ENCODE measurements at places on chromosomes 5 and 9.

DNA sequence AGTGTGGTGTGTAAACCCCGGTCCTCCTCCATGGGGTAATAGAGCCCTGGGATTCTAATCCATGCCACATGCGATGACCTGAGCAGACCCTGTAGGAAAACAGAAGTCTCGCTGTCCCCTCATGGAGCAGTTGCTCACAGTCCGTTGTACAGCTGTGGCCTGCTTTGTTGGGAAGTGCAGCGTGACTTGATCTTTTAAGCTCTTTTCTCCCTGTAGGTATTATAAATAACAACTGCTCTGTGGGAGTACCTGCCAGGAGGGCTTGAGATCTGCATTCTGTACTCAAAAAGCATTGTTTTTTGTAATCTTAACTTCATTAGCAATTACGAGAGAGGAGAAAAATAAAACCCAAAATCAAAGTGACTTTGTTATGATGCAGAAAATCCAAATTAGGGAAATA, 17.3 kb downstream of the MEGF10 start:
- DNase-seq: no peak

DNA sequence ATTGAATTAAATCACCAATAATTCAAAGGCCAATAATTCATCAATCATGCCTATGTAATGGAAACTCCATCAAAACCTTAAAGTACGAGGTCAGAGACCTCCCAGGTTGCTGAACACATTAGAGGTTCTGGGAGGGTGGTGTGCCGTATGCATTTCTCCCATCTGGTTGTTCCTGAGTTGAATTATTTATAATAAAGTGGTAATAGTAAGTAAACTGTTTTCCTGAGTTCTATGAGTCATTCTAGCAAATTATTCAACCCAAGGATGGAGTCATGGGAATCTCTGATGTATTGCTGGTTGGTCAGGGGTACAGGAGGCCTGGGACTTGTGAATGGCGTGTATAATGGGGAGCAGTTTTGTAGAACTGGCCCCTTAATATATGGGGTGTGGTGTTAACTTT, 191.7 kb downstream of the CARTPT start:
- no peak for DNase-seq

GRCh38 chr5:131536850-131537448, 98.1 kb downstream of the RAPGEF6 start:
- no peak for DNase-seq

GRCh38 chr5:43290726-43291125, 22.5 kb downstream of the HMGCS1 start:
- DNase-seq: no peak

GRCh38 chr5:137450759-137451158, 48.4 kb downstream of the SPOCK1 start:
- no peak for DNase-seq

Measured in stimulated activated CD8-positive, alpha-beta memory T cell treated with anti-CD3 and anti-CD28 coated beads, Interleukin-2, amount 100 ng/mL, for 1 hour (primary cell).